ENCODE measurements at places on chromosomes 16 and 17.

DNA sequence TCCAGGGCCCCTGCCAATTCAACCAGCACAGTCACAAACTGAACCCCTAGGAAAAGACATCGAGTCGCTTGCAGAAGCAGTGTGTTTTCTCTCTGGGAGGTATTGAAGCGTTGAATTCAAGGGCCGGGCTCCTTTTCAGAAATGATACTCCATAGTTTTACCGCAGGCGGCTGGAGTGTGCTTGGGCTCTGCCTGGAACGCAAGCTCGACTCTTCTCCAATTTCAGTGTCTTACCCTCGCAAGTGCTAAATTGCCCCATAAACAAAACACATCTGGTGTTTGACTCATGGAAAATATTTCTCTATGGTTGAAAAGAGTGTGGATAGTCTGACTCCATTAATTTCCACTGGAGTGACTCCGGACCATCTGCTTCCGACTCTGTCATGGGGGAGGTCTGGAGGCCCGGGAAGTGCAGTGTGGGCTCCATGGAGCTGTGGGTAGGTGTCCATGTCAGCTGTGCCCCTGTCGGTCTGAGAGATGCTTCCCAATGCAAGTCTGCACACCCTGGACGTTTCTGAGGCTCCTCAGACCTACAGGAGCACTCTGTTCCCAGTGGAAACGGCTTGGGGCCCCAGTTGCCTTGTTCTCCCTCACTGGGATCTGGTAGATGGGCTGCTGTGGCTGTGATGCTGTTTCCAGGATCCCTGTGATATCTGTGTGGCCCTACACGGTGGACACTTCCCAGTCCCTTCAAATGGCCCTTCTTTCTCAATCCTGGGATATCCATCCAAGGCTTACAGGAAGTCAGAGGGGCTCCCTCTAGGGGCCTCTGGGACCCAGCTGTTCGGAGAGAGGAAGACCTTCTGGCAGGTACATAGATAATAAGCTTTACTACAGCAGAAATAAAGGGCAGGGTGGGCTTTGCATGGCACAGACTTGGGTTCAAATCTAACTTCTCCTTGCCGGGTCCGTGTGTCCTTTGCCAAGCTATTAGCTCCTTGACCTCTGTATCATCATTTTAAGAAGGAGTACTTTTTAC lies 119.8 kb upstream of the CDH13 start:
- no peak for DNase-seq

GRCh38 chr16:83458612-83459011 lies 349.2 kb upstream of the HSBP1 start:
- DNase-seq: no peak

DNA sequence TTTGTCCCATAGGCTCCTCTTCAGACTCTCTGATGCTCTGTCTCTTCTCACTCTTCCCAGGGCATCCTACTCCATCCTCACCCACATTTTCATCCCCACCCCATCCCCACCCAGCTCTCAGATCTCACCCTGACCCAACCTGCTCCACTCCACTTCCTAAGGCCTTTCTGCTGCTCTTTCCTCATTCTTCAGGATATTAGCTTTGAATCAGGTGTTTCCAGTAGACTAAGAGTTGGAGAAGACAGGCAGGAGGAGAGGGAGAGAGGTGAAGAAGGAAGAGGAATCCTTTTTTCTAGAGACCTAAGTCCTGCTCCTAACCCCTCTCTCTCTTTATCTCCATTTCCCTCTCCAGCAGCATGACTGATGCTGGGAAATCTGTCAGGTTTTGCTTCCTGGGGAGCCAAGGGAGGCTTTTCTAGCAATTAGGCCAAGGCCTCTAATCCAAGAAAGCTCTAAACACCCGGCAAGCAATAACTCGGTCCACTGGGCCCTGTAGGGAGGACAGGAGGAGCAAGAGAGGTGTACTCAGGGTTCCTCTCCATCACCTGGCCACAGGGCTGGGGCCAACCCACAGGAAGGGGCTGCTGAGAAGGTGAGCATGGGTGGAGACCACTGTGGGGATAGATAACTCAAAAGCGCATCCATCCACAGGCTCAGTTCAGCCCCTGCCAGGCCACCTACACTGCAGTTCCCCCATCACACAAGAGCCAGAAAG lies 133.3 kb downstream of the TMEM132E start:
- DNase-seq: no peak

DNA sequence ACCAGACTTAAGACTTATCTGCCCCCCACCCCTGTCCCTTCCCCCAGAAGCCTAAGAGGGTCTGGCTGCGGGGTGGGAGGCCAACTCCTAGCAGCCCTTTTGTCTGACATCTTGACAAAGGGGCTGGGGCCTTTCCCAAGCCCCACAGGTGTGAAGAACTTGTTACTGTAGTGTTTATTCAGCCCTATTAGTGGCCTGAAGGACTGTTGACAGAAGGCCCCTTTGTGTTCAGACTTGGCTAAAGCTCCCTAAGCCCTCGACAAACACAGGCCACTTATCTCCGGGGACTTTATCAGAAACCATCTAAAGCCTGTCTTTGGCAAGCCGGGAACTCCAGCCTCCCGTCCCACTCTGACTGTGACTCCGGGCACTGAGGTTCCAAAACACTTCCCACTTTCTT lies 129.8 kb downstream of the NTN1 start:
- no peak for DNase-seq

DNA sequence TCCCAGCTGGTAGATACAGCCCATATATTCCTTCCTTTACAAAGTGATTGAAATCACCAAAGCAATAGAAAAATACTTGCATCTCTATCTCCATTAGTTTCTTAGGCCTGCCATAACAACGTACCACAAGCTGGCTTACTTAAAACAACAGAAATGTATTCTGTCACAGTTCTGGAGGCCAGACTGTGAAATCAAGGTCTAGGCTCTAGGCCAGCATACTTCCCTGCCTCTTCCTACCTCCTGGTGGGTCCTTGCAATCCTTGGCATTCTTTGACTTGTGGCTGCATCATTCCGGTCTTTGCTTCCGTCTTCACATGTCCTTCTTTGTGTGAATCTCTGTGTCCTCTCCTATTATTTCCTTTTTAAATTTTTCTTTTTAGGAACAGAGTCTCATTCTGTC lies 62.5 kb downstream of the ERCC4 start:
- DNase-seq: no peak

DNA sequence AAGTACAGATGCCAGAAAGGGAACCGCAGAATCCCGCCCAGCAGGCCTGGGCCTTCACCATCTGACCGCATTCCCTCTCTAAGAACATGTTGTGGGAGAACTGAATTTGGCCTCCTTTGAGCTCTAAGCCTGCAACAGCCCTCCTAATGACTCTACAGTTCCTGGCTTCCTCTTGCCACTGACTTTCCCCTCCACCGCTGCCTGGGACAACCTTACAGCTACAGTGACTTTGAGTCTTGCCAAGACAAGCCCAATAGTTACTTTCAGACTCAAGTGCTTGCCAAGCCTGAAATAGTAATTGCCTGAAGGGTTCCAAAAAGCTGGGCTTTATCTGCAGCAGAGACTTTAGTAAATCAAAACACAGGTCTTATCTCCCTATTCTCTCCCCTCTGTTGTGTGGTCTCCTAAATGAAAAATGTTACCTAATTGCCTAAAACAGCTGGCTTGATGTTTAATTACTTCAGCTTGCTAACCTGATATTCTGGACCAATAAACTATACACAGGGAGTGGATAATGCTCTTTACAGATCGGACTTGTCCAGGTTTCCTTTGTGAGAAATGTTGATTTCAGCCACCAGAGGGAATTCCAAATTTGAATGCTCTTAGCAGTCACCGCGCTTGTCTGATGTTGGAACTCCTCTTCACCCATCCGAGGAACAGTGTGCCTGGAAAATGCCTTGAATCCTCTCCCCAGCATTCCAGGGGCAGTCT lies 85.1 kb upstream of the TBX2 start:
- no peak for DNase-seq

- DNase-seq: no peak
These were observed 47.0 kb downstream of the ABCC6 start for GRCh38 chr16:16176328-16176727.

DNA sequence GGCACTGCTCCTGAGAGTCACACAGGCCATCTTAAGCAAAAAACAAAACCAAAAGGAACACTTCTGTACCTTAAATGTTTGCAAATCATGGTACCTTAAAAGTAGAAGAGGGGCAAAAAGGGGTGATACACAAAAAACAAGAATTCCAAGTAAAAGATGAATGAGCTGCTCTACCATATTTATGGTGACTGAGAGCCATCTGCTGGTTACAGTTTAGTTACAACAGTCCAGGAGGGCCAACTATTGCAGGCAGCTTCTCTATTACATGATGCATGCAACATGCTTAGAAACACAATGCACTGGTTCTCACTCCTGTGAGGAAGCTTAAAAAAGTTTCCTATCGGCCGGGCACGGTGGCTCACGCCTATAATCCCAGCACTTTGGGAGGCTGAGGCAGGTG lies 53.5 kb downstream of the STX8 start:
- peak; percentile 32 for DNase-seq

DNA sequence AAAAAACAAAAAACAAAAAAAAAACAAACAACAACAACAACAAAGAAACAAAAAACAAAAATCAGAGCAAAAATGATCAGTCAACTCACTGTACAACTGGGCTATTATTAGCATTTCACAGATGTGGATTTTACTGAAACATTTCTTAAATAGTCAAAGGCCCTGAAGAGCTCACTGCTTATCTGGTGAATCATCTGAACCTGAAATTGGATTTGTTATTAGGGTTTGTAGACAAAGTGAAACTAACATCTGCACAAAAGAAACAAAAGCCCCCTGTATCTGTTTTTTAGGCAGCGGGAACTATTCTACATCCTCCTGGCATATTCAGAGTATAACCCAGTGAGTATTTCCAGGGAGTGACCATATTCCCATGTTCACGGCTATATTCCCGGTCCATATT lies 32.6 kb upstream of the KSR1 start:
- no peak for DNase-seq

GRCh38 chr17:685006-685405 lies 29.6 kb downstream of the VPS53 start:
- DNase-seq: no peak

GRCh38 chr17:81120149-81120484 lies 45.2 kb upstream of the PVALEF start:
- DNase-seq: no peak

DNA sequence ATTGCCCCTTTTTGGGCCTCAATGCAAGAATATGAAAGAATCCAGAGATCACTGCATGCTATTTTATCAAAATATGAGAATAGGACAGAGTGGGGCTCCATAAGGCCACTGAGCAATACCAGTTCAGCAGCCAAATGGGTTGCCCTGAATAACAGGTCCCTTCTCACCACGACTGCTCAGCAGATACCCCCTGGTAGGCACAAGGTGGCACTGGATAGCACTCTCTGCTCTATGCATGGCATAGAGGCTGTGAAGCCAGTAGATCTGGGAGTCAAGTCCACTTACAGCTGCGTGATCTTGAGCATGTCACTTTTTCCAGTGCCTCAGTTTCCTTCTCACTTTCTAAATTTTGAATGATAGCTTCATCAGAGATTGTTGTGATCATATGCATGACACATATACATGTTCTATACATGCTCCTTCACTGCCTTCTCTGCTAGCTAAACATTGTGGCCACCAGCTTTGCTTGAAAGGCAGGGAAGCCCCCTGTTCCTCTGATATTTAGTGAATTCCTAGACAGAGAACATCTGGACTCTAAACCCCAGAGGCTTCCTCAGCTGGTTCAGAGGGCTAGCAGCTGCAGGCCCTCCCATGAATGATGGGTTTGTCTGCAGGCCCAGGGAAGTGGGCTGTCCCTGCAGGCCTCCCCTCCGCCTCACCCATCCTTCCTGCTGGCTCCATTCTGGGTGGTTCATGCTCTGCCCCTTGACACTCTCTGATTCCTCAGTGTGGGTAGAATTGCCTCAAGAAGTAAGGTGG lies 84.9 kb upstream of the ASIC2 start:
- DNase-seq: no peak

GRCh38 chr16:77562497-77562896 lies 127.7 kb upstream of the ADAMTS18 start:
- no peak for DNase-seq

GRCh38 chr17:47846716-47847340 lies 4.1 kb downstream of the SP6 start:
- DNase-seq: no peak

- peak; percentile 66 for DNase-seq
These were observed 17.5 kb upstream of the MTMR4 start for GRCh38 chr17:58531661-58532554.

DNA sequence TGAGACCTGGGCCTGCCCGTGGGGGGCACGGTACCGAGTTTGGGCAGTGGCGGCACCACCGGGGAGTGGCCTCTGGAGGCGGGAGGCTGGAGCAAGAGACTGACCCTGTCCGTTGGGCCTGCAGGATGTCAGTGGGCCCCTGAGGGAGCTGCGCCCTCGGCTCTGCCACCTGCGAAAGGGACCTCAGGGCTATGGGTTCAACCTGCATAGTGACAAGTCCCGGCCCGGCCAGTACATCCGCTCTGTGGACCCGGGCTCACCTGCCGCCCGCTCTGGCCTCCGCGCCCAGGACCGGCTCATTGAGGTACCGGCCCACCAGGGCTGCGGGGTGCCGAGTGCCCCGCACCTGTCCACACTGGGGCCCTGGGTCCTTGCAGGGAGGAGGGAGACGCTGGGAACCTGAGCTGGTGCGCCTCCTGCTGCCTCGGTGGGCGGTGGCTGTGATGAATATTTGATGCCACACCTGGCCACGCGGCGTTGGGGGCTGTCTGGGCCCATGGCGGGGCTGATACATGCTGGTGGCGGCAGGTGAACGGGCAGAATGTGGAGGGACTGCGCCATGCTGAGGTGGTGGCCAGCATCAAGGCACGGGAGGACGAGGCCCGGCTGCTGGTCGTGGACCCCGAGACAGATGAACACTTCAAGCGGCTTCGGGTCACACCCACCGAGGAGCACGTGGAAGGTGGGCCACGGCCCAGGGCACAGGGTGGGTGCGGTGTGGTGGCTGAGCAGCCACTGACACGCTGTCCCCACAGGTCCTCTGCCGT lies 9.7 kb downstream of the NHERF2 start:
- no peak for DNase-seq

GRCh38 chr16:2792940-2793339 lies 5.3 kb upstream of the PRSS41 start:
- DNase-seq: no peak

DNA sequence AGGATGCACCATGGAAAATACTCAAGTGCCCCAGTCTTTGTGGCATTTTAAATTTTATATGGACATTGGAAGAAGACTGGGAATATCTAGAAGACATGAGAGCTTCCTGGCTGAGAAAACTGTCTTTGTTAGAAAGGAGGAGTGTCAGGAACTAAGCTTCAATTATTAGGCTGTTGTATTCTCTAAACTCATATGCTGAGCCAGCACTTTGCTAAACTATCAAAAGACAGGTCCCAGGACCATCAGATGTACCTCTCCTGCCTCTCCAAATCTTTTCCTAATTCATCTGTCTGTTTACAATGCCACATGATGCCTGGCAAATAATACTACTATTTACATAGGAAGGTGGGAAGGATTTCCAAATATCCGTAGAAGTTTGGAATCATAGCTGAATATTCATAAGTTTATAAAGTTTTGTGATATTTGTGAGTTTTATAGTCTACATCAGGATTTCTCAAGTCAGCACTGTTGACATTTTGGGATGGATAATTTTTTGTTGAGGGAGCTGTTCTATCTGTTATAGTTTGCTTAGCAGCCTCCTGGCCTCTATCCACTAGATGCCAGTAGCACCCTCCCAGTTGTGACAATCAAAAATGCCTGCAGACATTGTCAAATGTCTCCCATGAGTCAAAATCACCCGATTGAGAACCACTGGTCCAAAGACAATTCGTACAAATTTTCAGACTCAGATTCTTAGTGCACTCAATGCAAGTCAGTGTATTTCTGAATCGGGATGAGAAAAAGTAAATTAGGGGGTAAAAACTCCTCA lies 61.2 kb upstream of the NETO2 start:
- DNase-seq: no peak
